ENCODE measurements at places on chromosomes 16 and 17. TPM values are rescaled to one million over a fixed set of nuclear protein-coding genes. Genes with fewer than 3 reads are reported as not detected.

DNA sequence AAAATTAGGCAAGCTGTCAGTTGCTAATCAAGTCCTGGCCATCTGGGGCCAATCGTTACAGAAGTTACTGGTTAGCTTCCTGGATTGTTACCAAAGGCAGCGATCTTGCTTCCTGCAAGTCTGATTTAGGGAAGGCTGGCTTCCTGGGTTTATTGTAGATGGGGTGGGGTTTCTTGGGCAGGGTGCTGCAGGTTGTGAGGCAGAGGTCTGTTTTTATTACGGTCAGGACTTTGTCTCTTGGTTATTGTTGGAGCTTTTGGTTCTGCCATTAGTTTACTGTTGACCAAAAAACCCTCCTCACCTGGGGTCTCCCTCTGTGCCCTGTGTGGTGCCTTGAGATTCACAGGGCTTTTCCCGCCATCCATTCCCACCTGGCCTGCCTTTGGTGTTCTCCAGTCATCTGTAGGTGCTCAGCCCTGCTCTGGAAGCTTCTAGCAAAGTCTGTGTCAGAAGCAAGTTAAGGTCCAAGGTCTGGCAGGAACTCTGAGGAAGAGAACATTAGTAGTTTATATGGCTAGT lies 36.9 kb downstream of the SLC47A1 start:
- no peak for DNase-seq

DNA sequence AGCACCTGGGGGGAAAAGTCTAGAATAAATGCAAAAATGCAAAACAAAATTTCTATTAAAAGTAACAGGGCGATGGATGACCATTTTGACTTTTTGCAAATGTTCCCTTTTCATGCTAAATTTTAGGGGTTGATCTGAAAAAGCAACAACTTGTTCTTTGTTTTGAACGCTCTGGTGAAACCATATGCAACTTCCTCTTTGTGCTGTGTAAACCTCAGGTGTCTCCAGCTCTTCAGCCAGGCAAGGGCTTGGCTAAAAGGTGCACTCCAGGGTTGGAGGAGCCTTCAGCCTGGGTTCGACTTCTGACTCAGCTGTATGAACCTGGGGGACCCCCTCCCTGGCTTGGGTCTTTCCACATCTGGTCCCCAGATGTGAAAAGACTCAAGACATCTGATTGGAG lies 9.5 kb downstream of the IRF8 start:
- DNase-seq, result no peak

- no peak for DNase-seq
Observed at GRCh38 chr16:78993346-78993745, 607.2 kb downstream of the MAF start.

- DNase-seq, result no peak
Observed at GRCh38 chr16:72665701-72666100, 382.2 kb downstream of the ZFHX3 start.

DNA sequence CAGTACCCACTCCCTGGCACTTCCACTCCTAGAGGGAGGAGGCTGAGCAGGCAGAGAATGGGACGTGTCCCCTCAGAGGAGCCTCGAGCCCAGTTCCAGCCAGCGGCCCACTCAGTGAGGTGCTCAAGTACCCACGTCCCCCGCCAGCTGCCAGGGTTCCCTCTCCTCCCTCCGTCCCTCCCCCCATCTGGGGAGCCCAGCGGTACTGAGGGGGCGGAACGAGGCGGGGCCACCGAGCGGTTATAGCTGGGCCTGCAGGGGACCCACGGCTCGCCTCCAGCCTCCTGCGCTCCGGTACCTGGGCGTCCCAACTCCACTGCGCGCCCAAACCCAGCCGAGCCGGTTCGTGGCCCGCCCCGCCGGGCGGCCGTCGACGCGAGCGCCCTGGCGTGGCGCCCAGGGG lies at the start of gene NPW:
TSS of gene NPW (plus strand) at position 268 of the 403 bp plus-strand sequence.
- DNase-seq, result no peak

DNA sequence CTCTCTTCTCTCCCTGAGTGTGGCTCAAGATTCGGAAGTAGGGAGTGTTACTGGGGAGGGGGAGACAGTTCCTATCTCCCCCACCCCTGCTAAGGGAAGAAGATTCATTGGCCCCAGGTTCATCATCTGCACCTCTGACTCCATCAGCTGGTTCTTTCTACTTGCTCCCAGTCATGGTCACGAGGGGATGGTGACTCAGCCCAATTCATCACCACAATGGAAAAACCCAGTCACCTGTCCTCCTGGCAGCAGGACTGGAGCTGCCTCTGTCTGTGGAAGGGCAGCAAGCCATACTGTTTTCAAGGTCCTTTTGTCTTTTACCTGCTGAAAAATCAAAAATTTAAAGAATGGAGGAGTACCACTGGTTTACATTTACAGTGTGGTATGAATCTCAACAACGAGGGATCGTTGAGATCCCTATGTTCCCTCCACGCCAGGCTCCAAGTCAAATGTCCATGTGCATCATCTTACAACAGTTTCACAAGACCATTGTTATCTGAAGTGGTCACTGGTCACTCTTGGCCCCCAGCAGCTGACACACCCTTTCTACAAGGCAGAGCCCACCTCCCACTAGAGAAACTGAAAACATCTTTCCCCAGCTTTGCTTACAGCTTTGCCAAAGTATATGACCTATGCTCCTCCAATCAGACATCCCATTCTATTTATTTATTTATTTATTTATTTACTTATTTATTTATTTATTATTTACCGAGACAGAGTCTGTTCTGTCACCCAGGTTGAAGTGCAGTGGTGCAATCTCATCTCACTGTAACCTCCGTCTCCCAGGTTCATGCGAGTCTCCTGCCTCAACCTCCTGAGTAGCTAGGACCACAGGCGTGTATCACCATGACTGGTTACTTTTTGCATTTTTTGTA lies 40.4 kb upstream of the NDRG4 start:
- peak; percentile 58 for DNase-seq

GRCh38 chr16:4192206-4192605 lies 49.7 kb downstream of the SRL start:
- no peak for DNase-seq

- DNase-seq, result no peak
Observed at GRCh38 chr17:45108595-45109521, 23.5 kb downstream of the PLCD3 start.

GRCh38 chr16:67395458-67396158 lies 2.3 kb upstream of the TPPP3 start:
- no peak for DNase-seq

DNA sequence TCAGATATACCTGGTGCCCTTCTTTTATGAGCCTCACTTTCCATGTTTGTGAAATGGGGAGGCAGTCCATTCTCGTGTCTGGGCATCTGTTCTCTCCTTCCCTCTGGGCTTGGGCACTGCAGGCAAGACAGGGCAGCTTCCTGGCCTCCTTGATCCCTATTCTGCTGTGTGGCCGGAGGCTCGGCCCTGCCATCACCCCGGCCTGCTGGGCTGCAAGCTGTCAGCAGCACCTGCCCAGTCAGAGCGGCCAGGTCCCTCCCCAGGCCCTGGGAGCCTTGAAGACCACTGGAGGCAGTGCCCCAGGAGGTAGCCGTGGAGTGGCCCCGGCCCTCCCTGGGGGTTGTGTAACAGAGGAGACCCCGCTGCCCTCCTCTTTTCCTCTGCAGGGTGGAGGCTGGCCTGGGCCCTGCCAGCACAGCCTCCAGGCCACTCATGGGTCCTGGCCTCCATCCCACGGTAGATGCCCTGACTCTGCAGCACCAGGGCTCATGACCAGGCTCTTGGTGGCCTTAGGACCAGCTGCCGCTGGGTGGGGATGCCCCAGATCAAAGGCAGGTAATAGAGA lies 9.2 kb downstream of the KCNJ12 start:
- DNase-seq, result no peak

- DNase-seq, result no peak
Observed at GRCh38 chr17:1475321-1475854, 17.1 kb downstream of the MYO1C start.

DNA sequence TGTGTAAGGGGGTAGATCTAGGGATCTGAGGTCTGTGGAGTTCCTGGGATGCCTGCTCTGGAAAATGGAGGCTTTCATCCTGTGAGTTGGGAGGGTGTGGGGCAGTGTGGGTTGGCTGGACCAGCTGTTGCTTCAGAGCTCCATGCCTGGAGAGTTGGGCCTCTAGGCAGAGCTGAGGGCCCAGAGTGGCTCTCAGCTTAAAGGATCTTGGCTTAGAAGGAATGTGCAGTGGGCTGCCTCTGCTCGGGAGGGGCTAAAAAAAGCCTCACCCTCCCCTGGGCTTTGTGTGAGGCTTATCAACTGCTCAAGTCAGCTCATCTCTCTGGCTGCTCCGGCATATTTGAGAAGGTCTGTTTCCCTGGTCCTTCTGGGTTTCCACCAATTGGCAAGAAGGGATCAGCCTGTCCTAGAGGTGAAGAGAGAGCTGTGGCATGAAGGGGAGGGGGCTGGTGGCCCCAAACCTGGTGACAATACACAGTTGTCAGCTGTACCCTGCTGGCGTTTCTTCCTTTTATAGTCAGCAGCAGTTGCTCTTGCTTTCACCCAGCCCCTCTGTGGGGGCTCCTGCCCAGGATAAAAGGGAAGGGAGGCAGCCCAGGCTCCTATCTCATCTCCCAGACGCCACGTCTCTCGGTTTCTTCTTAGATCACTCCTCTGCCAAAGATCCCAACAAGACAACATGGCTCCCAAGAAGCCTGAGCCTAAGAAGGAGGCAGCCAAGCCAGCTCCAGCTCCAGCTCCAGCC lies at the start of gene MYL4:
TSS of gene MYL4 (plus strand) at position 605 of the 745 bp plus-strand sequence. CDS start at position 680, 75 bp downstream.
- no peak for DNase-seq

DNA sequence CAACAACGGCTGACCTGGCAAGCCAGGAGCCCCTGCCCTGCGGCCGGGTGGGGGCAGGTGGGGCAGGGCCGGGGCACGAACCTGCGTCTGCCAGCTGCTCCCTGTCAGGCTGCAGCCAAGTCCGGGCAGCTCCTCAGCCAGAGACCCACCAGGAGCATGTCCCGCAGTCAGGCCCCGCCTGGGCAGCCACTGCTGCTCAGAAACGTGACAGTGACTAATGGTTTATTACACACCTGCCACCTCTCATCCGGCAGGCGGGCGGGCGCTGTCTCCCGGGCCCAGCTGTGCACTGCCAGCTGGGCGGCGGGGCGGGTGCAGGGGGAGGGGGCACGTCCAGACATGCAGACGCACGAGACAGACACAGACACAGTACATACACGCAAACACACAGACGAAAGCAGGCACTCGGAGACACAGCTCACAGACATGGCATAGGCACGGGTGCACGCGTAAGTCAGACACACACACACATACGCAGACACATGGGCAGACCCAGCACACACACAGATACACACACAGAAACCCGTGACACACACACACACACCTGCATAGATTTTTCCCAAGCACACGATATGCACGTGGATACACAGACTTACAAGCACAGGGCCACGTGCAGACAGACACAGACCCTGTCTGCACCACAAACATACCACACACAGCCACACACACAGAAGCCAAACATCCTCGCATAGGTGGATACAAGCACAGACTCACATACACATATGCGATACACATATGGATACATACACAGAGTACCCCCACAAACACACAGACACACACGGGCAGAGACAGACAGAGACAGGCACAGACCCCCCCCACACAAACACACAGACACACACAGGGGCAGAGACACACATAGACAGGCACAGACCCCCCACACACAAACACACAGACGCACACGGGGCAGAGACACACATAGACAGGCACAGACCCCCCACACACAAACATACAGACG lies 248.3 kb upstream of the CIBAR2 start:
- no peak for DNase-seq

DNA sequence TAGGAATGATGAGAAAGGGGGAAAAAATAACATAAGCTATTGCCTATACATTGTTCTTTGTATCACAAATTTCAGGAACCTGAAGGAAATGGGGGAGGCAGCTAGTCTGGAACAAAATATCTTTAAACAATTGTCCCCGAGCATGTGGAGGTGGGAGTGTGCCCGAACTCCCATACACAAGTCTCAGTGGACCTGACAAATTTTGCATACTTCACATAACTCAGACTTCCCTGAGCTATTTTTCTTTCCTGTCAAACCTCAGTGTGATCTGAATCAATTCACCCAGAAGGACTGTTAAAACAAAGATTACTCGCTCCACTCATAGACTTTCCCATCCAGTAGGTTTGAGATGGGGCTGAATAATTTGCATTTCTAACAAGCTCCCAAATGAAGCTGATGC lies 1.6 kb upstream of the XPO6 start:
- DNase-seq, result peak; percentile 49

- DNase-seq, result peak; percentile 19
Observed at GRCh38 chr17:78241277-78242023, 10.0 kb downstream of the TMEM235 start.

DNA sequence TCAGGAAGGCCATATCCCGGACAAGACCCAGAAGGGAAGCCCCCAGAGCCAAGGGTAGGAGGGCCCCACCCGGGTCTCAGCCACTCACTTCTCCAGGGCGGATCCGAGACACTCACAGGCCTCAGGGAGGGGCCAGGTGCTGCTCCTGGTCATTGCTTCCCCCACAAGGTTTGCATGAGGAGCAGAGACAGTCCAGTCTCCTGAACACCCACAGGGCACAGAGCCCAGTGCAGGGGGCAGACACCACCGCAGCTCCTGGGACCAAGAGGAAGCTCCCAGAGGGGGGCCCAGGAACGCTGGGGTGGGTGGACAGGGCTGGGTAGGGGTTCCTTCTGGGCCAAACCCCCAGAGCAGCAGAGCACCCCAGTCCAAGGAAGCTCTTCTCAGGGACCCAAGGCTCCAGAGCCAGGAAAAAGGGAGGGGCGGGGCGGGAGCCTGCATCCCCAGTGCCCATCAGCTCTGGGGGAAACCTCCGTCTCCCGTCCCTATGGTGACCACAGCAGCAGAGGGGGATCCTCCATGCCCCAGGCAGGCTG lies 709 bp upstream of the MRPL28 start:
- no peak for DNase-seq

GRCh38 chr17:51630101-51630671 lies 369.8 kb downstream of the UTP18 start:
- no peak for DNase-seq

DNA sequence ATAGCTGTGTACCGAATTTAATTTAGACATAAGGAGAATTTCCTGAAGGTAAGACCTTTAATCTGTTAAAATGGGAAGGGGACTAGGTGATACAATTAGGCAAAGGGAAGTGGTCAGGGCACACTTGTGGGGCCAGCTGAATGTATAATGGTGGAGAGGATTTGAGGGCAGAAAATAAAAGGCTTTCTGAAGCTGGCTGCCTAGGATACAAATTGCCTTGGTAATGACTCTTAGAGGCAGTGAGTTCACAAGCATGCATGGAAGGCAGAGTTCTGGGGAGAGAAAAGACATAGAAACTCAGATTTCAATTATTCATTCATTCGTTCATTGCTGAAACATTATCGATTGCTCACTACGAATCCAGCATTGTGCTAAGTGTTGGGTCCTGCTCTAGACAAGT lies 12.4 kb upstream of the NFAT5 start:
- no peak for DNase-seq

The CCDC40 gene
- total RNA-seq, result 0.73 TPM

The HSD11B2 gene
- not detected for total RNA-seq

The ZCCHC14 gene
- total RNA-seq, result 6.4 TPM

The GFER gene
- total RNA-seq, result 21.1 TPM

The WFIKKN1 gene
- total RNA-seq, result 0.07 TPM

The EVI2B gene
- 0.14 TPM for total RNA-seq

The DDX5 gene
- 393 TPM for total RNA-seq

The SLC12A3 gene
- total RNA-seq, result not detected

The TM4SF5 gene
- total RNA-seq, result not detected

The STAT5A gene
- 33.9 TPM for total RNA-seq

Measured in pulmonary artery endothelial cell (primary cell).